Stimulated activated CD4-positive, alpha-beta T cell treated with anti-CD3 and anti-CD28 coated beads, TNF-alpha, amount 100 ng/mL, for 1 hour (primary cell): ENCODE measurements at places on chromosomes 16 and 17.

DNA sequence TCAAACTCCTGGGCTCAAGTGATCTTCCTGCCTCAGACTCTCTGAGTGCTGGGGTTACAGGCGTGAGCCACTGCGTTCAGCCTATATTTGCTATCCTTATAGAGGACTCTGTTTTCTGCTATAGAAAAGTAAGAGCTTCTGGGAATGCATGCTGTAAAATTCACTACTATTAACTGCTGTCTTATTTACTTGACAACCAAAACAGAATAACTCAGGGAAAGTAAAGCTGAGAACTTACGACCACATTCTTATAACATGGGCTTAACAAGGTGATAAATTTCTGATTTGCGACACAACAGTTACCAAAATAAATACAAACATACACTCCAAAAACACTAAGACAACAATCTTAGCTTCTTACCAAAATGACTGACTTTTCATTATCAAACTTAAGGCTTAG lies 23.9 kb downstream of the APPBP2 start:
- no peak for DNase-seq

GRCh38 chr17:32503251-32504165 lies 16.7 kb downstream of the CDK5R1 start:
- peak; percentile 22 for DNase-seq

DNA sequence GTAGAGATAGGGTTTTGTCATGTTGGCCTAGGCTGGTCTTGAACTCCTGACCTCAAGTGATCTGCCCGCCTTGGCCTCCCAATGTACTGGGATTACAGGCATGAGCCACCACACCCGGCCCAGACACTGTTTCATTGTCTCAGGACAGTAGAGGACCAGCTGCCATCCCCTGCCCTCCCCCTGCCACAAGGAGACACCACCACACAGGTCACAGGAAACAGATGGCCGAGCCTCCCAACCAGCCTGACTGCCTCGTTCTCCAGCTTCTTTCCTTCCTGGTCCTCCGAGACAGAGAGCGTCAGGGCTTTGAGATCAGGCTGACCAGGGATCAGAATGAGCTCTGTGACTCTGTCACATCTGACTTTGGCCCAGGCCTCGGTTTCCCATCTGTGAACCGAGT lies 20.8 kb upstream of the RNPS1 start:
- DNase-seq = no peak

GRCh38 chr16:72853575-72854266 lies 194.2 kb downstream of the ZFHX3 start:
- no peak for DNase-seq
